H9 (cell line): ENCODE measurements at places on chromosomes 3 and 15. TPM values are rescaled to one million over a fixed set of nuclear protein-coding genes. Genes with fewer than 3 reads are reported as not detected.

DNA sequence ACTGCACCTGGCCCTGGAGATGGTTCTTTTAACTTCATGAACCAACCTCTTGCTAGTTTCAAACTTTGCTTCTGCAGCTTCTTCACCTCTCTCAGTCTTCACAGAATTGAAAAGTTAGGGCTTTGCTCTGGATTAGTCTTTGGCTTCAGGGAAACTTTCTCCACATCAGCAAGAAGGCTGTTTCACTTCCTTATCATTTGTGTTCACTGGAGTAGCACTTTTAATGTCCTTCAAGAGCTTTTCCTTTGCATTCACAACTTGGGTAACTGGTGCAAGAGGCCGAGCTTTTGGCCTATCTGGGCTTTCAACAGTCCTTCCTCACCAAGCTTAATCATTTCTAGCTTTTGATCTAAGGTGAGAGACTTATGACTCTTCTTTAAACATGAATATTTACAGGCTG, 15.7 kb upstream of the TM2D3 start:
- no peak for DNase-seq

DNA sequence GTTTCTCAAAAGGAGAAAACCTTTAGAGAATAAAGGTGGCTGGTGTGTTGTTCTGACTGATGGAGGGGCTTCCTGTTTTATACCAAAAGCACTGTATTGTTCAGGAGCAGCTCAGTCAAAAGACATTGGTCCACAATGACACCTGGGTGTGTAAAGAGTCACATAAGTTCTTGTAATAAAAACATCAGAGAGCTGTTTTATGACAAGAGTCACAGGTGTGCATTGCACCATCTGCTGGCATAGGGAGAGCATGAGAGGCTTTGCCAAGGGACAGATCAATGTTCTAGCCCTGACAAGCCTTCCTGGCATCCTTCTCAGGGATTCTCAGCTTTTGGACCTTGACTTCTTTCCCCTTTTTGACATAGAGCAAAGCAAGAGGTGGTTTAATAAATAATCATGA, 20.4 kb downstream of the ARPP21 start:
- no peak for DNase-seq

GRCh38 chr3:178771511-178771910, 235.3 kb downstream of the KCNMB2 start:
- no peak for DNase-seq

The MORC1 gene
- not detected in 2 replicates for total RNA-seq

- DNase-seq = no peak
These were observed 522 bp upstream of the NRROS start for GRCh38 chr3:196638861-196639482.

DNA sequence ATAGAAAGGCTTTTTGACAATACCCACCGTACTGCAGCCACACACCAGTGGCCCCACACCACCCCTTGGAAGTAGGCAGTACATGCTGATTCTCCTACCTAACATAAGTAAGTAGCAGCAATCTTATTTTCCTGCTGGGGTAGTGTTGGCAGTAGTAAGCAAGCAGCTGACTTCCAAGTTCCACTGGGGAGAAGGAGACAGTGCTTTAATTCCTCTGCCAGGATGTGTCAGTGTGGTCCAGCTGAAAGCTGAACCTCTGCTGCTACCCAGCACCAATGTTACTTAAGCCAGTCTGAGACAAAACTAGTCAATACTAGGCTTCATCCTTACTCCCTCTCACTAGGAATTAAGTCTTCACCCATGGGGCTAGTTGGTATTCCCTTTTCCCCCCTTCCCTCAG, 74.7 kb downstream of the DZIP3 start:
- DNase-seq = no peak

DNA sequence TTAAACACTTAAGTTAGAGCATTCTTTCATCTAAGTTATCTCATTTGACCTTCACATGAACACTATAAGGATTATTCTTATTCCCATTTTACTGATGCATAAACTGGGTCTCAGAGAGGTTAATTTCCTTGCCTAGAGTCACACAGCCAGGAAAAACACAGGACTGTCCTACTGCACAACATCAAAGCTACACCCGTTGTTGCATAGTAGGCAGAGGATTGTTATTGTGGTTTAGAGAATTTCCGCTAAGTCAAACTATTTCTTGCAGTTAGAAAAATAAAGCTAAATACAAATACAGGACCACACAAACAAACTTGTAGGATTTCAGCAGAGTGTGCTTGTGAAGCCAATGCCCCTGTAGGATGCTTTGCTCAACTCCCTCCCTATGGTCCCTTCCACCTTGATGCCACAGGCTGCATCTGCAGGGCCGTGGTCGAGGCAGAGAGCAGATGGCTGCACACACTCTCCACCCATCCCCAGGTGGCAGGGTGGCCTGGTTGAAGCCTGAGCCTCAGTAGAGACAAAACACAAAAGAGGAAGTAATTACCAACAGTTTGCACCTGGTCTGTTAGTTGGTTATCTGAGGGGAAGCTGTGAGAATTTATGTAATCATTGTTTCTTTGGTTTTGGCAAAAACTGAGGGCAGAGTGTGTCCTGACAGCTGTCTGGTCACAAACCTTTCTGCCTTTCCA, 41.1 kb upstream of the SKOR1 start:
- no peak for DNase-seq

The LDHAL6B gene
- not detected in 2 replicates for total RNA-seq

The PRICKLE2 gene
- total RNA-seq = 3.2 and 3.4 TPM in 2 replicates

DNA sequence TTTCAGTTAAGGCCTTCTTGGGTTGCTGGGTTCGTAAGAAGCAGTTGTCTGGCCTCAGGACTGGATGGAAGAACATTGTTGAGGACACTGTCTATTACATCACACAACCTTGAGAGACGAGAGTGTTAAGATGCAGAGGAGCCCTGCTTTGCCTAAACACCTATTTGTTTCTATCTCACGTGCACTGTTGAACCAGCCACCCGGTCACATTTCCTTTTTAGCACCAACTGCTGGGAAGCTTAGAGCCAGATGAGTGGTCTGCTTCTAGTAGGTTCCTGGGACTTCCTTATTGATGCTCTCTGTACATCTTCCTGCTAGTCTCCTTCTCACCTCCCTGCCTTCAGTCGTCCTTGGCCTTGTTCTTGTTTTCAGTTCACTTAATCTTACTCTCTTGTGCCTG, 22.3 kb downstream of the CAND2 start:
- DNase-seq = no peak

The ARRDC4 gene
- total RNA-seq = 8.1 and 8.7 TPM in 2 replicates

DNA sequence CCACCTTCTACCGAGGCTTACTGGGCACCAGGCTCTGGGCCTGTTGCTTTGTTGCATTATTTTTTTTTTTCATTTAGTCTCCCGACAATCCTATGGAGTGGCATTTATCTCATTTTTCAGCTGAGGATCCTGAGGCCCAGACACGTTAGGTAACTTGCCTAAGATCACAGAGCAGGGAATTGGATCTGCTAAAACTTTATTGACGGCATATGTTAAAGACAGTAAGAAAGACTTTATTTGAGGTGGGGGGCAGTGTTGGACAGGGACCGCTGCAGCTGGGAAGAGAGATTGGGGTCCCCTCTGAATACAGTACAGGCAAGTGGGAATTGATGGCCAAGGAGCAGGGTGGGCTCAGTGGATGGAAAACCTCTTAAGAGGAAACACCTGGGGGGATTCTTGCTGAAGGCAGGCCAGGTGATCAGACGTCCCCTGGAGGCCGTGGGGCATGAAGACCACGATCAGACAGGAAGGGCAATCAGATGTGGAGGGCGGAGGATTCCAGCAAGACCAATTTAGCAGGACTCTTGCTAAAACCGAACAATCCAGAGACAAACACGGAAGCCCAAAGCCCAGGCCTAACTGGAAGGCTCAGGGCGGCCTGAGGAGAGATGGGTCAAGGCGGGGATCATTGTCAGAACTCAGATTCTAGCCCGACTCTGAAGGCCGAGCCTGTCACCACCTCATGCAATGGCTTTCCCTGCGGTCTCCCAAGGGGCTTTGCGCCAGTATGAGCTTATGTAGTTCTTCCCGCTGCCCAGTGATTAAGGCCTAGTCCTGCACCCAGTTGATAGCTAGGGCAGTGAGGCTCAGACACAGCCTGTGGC, 53.7 kb downstream of the RGMA start:
- no peak for DNase-seq

The ARL14 gene
- not detected in 2 replicates for total RNA-seq

The CYP19A1 gene
- total RNA-seq = not detected in 2 replicates

GRCh38 chr3:6516143-6516542, 344.8 kb upstream of the GRM7 start:
- DNase-seq = no peak

DNA sequence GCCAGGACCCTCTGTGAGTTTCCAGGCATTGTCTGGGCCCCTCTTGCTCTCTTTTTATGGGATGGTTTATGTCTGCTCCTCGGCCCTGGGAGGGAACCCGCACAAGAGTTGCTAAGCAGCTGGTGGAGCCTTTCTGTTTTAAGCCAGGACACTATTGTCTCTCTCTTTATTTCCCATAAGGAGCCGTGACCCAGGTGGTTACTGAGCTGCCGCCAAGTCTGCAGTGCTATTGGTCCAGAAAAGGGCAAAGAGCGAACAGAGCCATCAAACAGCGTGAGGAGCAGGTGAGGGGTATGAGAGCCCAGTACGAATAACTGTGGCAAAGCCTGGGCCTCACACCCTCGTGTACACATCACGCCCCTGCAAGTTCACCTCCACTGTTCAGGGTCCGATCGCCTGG, 280.2 kb downstream of the SHQ1 start:
- no peak for DNase-seq

- DNase-seq = peak; percentile 74
These were observed 162.9 kb downstream of the VGLL4 start for GRCh38 chr3:11480663-11481298.

DNA sequence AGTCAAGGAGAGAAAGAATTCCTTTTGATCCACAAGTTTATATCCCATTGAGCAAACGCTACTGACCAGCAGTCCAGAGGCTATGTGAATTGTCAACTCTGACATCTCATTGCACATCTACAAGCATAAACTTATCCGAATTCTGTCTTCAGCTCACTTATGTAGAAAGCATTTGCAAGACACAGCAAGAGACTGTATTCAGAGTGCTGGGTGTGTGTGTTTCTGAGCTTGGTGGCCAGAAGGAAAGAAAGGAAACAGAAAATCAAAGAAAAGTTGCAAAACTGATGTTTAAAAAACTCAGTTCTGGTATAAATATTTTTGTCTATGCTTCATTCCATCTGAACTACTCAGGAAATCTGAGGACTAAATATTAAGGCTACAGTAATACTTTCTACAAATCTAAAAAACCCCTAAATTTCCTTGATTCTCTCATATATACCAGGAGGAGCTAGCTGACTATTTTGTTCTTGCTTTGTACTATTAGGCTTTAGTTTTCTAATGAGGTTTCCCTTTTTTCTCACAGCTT, 45.5 kb downstream of the LSAMP start:
- DNase-seq = no peak

- no peak for DNase-seq
These were observed 40.3 kb upstream of the TFRC start for GRCh38 chr3:196122021-196122687.

The SLC6A6 gene
- total RNA-seq = 70.8 and 72.6 TPM in 2 replicates

DNA sequence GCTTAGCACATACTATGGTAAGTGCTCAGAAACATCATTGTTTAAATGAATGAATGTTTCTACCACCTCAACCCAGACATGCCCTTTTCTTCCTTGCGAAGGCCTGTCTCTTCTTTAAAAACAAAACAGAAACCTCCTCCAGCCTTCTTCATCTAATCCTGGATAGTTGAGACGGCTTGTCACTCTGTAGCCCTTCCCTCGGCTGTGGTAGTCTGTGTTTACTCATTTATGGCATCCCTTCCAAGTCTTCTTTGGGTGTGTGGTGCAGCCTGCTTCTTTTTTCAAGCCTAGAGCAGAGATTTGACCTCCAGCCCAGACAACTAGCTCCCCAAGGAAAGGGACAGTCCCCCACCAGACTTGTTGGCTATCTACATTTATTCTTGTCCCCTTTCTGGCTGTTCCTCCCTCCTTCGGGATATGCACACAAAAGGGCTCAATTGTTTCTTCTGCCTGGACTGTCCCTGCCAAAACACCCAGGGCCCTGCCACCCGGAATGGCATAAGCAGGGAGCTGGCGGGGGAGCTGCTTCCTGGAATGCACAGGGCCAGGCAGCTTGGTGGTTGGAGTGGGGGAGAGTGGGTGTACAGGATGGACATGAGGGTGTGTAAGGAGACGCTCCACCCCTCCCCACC, 67.8 kb downstream of the ITGA11 start:
- no peak for DNase-seq

- no peak for DNase-seq
These were observed 468.9 kb downstream of the MCTP2 start for GRCh38 chr15:94700211-94700610.

- DNase-seq = no peak
These were observed 238.7 kb downstream of the ISL2 start for GRCh38 chr15:76575274-76575673.

The TLR9 gene
- total RNA-seq = not detected in 2 replicates

The PSTPIP1 gene
- total RNA-seq = 1.1 and 1.8 TPM in 2 replicates

- no peak for DNase-seq
These were observed 2.1 kb downstream of the RIOX2 start for GRCh38 chr3:97970156-97970555.

GRCh38 chr3:133937061-133937686, 41.5 kb upstream of the RAB6B start:
- DNase-seq = peak; percentile 22

- no peak for DNase-seq
These were observed 36.5 kb downstream of the BOC start for GRCh38 chr3:113247675-113248458.

GRCh38 chr15:92400573-92400972, 6.9 kb downstream of the ST8SIA2 start:
- DNase-seq = no peak

GRCh38 chr3:144431134-144431533, 459.5 kb downstream of the DIPK2A start:
- DNase-seq = no peak

GRCh38 chr3:40336511-40337135, 27.1 kb downstream of the EIF1B start:
- no peak for DNase-seq

The TOP2B gene
- 170 and 181 TPM in 2 replicates for total RNA-seq

GRCh38 chr3:115961380-115961779, 338.1 kb downstream of the GAP43 start:
- no peak for DNase-seq

- no peak for DNase-seq
These were observed 23.2 kb upstream of the PARL start for GRCh38 chr3:183907911-183908331.

DNA sequence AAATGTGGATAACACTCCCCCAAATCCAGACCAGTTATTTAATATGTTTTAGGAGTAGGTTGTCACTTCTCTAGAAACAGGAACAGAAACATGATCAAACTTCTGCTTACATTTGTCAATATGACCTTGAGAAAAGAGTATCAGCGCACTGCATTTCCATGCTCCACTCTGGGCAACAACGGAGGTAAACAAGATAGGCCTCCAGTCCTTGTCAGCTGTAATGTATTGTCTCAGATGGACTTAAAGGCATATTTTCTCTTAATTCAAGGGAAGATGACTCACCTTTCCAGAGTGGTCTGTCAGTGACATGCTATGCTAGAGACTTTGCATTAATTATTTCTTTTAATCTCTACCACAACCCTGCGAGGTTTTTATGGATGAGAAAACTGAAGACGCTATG, 51.6 kb upstream of the TCF12 start:
- DNase-seq = no peak
